ENCODE measurements at places on chromosomes 5 and 9.

DNA sequence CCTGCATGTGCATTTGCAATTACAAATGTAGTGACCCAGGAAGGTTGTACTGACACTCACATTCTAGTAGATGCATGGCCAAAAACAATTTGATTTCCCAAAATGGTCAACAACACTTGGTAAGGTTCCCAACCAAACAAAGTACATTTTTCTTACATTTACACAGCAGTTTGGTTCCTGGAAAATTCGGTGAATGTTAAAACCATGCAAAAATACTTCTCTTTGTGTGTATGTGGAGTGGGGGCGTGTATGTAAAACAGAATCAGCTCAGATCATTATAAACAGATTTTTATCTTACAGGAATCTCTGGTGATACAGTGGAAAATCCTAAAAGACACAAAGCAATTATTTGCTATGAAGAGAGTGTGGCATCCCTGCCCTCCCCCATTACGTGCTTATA lies 25.1 kb upstream of the MELK start:
- no peak for DNase-seq

DNA sequence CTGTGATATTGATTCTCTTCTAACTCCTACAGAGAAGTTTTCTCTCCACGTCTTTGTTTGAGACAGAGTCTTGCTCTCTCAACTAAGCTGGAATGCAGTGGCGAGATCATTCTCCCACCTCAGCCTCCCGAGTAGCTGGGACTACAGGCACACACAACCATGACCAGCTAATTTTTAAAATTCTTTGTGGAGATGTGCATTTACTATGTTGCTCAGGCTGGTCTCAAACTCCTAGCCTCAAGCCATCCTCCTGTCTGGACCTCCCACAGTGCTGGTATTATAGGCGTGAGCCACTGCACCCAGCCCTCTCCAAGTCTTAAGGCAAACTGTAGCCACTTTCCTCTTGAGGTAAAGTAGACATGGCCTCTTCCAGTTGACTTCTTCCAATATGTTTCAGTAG lies 72.2 kb downstream of the SNX18 start:
- DNase-seq, result no peak

DNA sequence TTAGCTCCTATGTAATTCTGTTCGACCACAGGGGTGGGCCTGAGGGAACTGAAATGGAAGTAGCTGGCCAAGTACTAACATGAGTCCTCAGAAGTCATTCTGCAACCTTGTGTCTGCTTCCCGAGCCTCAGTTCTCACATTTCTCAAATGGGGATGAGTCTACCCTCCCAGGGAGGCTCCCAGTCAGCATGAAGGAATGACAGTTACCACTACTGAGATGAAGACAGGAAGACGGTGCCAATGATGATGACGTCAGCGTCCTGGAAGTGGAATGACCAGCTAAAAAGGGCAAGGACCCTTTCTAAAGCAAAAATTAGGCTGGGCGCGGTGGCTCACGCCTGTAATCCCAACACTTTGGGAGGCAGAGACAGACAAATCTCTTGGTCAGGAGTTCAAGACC lies 6.8 kb downstream of the PIP5KL1 start:
- DNase-seq, result no peak

DNA sequence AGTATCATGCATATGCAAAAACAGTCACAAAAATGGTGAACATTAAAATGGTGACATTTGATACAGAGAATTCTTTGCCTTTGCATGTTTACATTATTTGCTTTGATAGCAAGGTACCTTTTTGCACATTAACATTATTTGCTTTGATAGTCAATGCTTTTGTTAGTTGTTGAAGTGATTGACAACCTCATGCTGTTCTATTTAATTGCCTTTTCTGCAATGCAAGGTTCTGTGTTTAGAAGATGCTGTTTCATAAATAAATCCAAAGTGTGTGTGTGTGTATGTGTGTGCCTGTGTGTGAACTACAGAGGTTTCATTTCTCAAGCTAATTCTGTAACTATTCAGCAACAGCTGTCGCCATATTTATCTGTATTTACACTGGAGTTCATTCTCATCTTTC lies 668.7 kb downstream of the NR2F1-AS1 start:
- DNase-seq, result no peak
